ENCODE measurements at places on chromosomes 1 and 21.

DNA sequence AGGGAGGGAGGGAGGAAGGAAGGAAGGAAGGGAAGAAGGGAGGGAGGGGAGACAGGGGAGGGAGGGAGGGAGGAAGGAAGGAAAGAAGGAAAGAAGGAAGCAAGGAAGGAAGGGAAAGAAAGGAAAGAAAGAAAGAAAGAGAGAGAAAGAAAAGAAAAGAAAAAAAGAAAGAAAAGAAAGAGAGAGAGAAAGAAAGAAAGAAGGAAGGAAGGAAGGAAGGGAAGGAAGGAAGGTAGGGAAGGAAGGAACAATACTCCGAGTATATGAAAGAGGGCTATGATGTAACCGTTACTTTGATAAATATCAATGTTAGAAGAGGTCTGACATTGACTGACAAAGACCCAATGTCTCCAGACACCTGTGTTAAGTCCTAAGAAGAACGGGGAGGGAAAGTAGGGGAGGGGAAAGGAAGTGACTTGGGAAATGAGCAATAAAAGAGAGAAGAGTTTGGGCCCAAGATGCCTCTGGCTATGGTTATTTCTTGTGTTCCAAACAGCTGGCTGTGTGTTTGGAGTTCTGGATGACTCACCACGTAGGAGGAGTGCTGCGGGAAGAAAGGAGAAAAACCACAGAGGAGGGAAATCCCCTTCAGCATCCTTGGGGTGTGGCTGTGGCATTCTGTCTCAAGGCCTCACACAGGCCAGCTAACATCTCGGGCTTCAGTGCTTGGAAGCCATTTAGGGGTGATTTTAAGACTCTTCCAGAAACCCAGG lies 37.0 kb upstream of the RXRG start:
- DNase-seq, result no peak

DNA sequence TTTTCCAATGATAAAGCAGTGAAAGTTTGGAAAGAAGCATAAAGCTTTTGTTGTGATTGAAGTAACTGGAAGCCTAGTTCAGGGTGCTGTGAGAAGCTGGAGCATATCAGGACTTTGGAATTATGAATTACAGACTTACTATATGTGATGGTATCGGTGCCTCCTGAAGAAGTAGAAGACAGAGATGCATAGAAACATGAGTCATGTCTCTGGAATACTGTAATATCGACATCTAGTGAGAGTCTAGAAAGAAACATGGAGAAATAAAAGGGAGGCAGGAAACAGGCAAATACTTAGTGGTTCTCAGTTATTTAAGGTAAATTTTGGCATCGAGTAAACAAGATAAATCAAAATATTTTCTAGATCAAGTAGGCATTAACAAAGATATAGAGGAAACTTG lies 103.0 kb downstream of the CAMTA1 start:
- no peak for DNase-seq

DNA sequence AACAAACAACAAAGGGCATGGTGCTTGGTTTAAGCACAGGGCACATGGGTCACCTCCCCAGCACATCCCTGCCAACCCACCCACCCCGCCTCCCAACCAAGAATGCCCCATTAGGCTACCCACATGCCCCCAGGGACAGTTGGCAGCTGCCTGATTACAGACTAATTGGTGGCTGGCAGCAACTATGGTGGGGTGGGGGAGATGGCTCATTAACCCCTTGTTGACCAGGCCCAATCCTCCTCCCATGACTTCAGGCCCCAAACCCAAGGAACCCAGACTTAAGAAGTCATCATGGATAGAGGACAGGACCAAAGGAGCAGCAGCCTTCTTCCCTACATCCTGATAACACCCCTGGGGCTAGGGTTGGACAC lies 1.3 kb downstream of the RIMS3 start:
- DNase-seq, result no peak

DNA sequence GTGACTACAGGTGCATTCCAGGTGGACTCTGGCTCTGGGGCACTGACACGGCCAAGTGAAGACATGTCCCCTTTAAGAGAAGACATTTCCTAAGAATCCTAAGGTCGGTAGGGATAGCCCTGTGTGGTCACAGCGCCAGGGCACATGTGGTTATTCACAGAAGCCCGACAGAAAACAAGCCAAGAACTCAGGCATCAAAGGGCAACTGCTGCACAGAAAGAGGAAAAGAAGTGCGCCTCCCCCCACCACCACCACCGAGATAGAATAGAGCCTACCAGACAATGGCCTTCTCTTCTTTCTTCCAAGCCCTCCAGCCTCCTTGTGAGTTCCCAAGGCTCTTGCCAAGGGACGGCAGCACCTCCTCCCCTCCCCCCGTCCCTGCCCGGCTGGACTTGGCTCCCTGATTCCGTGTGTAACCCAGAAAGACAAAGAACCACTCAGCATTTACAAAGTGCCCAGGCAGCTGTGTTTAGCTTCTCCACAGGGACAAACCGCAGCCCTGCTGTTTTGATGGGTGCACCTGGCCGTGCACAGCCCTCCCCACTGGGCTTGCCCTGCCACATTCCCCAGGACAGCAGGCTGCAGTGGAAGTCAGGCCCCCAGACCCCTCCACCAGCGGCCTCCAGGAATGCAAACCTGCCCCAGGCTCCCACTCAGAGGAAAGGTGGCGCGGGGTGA lies 30.2 kb downstream of the TMPRSS2 start:
- no peak for DNase-seq

GRCh38 chr21:26850116-26850643 lies 5.0 kb upstream of the ADAMTS1 start:
- peak; percentile 29 for DNase-seq

- no peak for DNase-seq
Measured at GRCh38 chr1:31621847-31622730, 4.6 kb downstream of the HCRTR1 start.

DNA sequence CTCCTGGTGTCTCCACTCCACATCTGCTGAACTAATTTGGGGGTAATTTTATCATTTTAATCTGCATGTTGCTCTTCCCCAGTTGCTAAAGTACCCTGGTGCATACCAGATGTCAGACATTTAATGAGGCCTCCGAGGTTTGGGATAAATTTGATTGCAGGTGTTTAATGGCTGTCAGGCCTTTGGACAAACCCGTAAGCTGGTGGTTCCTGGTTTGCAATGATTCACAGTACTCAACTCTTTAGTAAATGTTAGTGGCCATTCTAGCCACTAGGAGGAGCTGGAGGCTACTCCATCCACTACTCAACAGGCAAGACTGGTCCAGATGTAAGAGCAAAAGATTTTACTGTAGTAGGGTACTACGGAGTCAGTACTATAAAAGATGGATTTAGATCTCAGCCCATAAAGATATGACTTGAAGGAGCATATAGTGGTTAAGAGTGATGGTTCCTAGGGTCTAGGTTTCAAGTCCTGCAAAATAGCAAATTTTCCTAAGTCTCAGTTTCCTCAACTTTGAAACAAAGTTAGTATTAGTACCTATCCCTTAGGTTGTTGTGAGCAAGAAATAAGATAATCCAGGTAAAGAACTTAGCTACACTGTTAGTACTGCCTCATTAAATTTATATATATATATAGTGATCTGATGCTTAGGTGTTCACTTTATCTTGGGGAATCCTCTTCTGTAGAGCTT lies 132.8 kb downstream of the SNX7 start:
- DNase-seq, result peak; percentile 17

- DNase-seq, result no peak
Measured at GRCh38 chr1:243885806-243886205, 35.8 kb upstream of the AKT3 start.

DNA sequence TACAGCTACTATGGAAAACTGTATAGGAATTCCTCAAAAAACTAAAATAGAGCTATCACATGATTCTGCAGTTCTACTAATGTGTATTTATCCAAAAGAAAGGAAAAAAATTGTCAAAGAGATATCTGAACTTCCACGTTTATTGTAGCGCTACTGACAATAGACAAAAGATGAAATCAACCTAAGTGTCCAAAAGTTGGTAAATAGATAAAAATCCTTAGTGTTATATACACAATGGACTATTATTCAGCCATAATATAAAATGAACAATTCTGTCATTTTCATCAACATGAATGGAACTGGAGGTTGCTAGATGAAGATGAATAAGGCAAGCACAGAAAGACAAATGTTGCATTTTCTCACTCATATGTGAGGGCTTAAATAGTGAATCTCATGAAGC lies 1492.1 kb downstream of the MRPL39 start:
- no peak for DNase-seq

GRCh38 chr1:168613691-168614231 lies 37.4 kb downstream of the XCL1 start:
- DNase-seq, result peak; percentile 67

DNA sequence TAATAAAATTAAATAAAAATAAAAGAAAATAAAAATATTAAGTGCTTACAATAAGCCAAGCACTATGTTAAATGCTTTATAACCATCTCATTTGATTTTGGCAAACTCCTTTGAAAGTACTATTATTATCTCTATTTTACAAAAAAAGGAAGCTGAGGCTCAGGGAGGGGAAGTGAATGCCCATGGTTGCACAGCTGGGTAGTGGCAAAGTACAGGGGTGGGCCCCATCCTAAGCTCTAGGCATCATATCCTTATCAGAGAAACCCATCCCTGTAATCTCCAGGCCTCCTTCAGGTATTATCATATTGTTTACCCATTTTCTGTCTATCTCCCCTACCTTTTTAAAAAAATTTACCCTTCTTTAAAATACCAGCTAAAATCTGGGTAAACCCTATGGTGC lies 2.3 kb upstream of the MED18 start:
- no peak for DNase-seq

- DNase-seq, result no peak
Measured at GRCh38 chr1:172095846-172096245, 254.5 kb downstream of the DNM3 start.

All from right kidney (tissue), 9 donors.